NCI-H774 (cell line): ENCODE measurements at places on chromosomes 11 and 22.

DNA sequence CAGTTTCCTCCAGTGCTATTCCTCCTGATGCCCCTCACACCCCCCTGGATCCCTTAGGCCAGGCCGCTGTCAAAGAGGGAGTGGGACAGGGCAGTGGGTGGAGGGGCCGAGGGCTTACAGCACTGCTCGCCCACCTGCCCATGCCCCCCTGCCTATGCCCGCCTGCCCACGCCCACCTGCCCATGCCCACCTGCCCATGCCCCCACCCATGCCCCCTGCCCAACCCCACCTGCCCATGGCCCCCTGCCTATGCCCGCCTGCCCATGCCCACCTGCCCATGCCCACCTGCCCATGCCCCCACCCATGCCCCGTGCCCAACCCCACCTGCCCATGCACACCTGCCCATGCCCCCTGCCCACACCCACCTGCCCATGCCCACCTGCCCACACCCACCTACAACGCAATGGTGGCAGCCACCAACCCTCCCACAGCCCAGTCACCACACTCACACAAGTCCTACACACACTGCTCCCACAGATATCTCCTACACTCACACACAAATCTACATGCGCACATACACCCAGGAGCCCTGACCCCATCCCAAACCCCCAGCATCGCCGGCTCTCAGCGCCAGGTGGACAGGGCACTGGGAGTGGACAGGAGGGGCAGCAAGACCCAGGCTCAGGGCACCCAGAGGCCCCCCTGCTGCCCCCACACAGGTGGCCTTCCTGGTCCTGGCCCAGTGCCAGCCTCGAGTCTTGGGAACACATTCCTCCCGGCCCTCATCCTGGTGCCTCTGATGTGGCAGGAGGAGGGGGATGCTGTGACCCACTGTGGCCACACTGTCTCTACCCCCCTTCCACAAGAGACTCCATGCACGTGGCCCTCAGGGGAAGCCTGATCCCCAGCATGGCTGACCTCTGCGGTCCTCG, 61.8 kb downstream of the CYTH4 start:
- no peak for DNase-seq

DNA sequence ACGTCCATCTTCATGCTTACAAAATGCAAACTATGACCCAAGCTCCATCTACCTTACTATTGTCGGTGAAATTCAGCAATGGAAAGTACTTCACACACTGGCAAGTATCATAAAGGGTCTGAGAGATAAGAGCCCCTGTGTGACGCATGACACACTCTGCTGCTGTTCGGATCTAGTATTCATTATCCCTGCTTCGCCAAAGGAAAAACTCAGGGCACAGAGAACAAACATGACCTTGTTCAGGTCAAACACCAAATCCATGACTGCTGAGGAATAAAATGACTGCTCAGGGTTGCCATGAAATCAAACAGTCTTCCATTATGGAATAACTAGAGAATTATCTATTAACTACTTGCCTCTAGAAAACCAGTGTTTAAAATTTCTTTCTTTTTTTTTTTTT, 73.0 kb downstream of the MICAL3 start:
- no peak for DNase-seq

- no peak for DNase-seq
Measured at GRCh38 chr11:33457948-33458347, 200.8 kb downstream of the HIPK3 start.

DNA sequence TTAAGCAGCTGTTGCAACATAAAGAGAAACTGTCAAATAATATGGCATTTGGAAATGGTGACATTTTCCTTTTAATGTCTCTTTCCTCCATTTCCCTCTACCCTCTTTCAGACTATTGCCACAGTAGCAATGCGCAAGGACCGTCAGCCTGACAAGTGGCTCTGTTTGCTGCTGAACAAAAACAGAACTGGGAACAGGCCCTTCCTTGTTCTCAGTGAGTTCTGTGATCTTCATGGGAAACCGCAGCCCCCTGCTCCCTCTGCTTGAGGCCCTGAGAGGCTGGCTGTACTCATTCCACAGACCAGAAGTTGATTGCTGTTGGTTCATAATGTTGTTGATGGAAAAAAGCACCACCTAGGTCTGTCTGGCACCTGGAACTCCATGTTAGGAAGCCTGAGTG, 559.7 kb downstream of the OPCML start:
- DNase-seq = no peak

- DNase-seq = no peak
Measured at GRCh38 chr11:1103401-1104360, 29.0 kb downstream of the MUC2 start.

- DNase-seq = no peak
Measured at GRCh38 chr11:4076774-4077173, 17.8 kb upstream of the RRM1 start.

- no peak for DNase-seq
Measured at GRCh38 chr11:78654071-78654470, 79.4 kb upstream of the NARS2 start.
